ENCODE measurements at places on chromosomes 7 and 10.

GRCh38 chr10:78337646-78338391, 304.2 kb downstream of the RPS24 start:
- no peak for DNase-seq

DNA sequence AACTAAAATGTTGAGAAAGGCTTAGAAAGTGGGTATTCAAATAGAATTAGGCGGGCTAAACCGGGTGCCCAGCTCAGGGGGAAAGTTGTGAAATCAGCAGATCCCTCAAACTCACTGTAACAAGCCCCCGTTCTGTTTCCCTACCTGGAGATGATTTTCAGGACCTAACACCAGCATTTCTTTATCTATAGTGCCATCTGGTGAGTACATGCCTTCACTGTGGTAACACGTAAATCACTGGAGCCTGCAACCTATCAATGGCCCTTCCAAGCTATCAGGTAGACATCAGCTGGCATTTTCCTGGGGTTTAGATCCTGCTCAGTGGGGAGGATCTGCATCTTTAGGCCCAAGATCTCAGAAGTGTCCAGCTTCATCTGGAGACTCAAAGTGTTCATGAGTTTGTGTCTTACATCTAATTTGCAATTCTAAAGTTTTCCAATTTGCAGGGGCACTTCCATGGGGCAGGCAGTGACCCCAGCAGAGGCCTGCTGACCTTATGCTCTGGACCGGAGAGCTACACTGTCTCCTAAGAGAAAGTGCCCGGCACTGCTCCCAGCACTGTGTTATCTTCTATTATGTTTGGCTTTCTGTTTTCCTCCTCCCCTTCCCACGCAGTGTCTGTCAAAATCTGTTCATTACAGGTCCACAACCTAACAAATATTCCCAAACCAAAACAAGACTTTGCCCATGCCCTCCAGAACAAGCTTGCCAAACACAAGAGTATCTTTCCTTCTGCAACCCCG, 132.5 kb downstream of the LSM5 start:
- DNase-seq = peak; percentile 32

GRCh38 chr10:132469197-132469884, 68.2 kb upstream of the INPP5A start:
- DNase-seq = no peak

GRCh38 chr7:38453168-38453567, 178.0 kb downstream of the AMPH start:
- DNase-seq = no peak

- no peak for DNase-seq
Observed at GRCh38 chr10:78744491-78745090, 324.2 kb upstream of the ZMIZ1 start.

DNA sequence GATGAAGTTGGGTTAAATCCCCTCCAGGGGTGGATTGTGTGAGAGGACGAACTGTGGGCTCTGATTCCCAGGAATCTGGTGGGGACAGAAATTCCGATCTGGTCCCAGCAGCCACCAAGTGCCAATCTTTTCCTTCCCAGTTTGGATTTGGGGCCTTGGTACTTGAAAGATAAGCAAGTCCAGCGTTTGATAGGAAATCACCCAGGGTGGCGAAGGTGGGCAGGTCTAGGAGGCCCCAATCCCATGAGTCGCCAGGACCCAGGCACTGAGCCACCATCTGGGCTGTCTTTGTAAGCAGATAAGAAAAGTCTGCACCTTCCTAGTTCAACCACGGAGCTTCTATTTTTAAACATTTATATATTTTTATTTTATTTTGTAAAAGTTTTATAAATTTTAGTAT, 122.6 kb upstream of the LSM8 start:
- DNase-seq = no peak

DNA sequence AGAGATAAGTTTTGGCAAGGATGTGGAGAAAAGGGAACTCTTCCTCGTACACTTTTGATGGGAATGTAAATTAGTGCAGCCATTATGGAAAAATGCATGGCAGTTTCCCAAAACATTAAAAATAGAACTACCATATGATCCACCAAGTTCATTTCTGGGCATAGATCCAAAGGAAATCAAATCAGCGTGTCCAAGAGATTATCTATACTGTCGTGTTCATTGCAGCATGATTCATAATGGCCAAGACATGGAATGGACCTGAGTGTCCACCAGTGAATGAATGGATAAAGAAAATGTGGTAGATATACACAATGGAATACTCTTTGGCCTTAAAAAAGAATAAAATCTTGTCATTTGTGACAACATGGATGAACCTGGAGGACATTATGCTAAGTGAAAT, 70.3 kb upstream of the RSU1 start:
- peak; percentile 44 for DNase-seq

DNA sequence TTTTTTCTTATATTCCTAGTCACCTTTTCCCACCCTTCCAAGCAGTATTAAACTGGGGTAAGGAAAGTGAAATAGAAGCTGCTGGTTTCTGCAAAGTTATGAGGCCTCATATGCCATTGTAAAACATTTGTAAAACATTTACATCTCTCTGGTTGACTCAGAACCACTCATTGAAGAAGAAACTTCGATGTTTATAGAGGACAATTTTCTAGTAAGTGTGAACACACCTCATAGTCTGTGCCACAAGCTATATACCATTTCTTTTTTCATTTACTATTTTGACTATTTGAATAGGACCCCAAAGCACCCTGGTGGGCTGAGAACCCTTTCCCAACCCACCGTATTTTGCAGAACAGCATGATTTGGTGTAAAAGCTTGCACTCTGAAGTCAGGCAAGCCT, 12.9 kb upstream of the ITGB1 start:
- DNase-seq = no peak

- DNase-seq = no peak
Observed at GRCh38 chr10:84344526-84344925, 16.1 kb downstream of the CCSER2 start.

GRCh38 chr7:131000873-131001272, 266.9 kb upstream of the KLF14 start:
- no peak for DNase-seq

DNA sequence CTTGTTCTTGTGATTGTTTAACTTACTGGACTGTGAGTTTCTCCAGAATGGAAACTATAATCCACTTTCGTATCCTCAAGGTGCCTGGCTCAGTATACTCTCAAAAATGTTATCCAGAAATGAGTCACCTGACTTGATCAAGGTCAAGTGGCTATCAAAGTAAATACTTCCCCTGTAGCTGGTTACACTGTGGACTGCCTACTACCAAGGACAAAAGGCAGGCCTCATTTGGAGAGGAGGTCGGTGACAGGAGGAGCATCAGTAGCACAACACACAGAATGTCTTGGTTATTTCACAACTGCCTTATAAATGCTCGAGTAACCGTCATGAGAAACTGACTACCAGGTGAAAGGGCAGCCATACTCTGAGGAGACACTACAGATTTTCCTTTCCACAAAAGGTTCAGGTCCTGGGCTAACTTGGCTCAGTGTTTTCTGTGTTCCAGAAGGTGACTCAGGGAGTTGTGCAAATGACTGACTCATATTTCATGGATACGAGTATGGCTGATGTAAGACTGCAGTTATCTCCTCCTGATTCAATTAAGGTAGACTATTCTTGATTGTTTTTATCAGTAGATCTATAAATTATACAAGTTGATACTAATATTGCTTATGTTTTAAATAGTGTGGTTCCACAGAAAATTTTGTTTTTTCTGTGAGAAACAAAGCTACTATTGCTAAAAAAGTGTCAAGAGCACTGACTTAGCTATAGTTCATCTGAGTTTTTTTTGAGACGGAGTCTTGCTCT, 4.2 kb upstream of the CCNY start:
- peak; percentile 97 for DNase-seq

DNA sequence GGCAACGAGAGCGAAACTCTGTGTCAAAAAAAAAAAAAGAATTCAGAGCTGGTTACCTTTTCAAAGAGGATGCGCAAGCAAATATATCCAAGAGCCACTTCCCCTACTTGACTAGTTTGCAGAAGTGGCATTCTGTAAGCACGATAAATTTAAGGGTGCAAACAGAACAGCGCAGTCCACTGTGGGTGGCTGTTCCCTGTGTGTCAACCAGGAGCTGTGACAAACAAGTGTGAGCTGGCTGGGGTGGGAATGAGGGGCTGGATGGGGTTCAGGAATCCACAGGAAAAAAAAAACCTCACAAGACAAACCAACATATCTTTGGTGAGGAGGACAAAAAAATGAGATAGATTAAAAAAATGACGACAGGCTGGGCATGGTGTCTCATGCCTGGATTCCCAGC, 15.9 kb downstream of the GUSB start:
- no peak for DNase-seq

- DNase-seq = peak; percentile 23
Observed at GRCh38 chr10:95408983-95409873, 118.4 kb upstream of the PDLIM1 start.

- no peak for DNase-seq
Observed at GRCh38 chr7:108947526-108947925, 377.9 kb downstream of the DNAJB9 start.

- no peak for DNase-seq
Observed at GRCh38 chr10:38184477-38184876, 90.3 kb downstream of the ZNF37A start.

GRCh38 chr7:21256310-21256877, 171.5 kb upstream of the SP4 start:
- peak; percentile 61 for DNase-seq

DNA sequence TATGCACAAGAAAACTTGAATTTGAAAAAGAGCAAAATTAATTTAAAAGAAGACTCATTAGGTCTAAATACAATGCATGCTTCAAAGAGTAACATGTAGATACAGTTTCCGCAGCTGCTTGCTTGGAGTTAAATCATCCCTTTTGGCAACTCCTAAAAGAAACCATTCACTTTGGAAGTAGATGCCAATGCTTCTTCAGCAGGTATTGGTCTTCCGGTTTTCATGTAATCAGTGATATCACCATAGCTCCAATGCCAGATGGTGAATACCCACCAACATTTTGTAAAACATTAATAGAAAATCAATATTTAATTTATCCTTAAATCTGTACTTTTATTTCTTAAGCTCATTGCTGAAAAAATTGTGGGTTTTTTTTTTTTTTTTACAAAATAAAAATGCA, 381.1 kb upstream of the PHF14 start:
- no peak for DNase-seq

DNA sequence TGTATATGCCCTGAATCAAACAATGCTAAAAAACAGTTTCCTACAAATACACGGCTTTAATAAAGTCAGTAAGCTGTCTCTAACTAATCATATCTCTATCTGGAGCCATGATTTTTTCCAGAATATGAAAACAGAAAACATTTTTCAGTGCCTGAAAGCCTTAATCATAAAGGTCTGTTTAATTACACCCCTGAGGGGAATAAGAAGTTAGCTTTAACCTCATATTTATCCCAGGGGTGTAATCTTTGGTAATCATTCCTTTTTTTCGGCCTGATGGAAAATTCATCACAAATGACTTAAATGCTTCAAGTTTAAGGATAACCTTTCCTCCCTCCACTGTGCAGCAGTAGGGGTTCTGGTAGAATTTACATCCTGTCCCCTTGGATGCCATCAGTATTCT, 124.2 kb downstream of the ATE1 start:
- no peak for DNase-seq

DNA sequence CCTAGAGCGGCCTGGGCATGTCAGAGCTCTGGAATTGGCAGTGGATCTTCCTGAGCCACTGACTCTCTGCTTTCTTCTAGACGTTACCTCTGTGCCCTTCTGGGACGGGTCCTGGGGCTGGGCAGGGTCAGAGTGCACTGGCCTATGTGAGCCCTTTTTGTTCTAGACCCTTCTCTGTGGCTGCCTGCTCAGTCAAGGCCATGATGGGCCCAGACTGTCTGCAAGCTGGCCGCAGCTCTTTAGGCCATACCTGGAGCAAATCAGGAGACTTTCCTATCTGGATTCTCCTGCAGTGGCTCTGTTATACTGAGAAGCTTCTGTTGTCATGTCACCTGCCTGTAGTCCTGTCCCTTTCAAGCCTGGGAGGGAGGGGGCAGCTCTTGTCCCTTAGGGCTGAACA, 70.1 kb downstream of the ADCY1 start:
- DNase-seq = no peak

DNA sequence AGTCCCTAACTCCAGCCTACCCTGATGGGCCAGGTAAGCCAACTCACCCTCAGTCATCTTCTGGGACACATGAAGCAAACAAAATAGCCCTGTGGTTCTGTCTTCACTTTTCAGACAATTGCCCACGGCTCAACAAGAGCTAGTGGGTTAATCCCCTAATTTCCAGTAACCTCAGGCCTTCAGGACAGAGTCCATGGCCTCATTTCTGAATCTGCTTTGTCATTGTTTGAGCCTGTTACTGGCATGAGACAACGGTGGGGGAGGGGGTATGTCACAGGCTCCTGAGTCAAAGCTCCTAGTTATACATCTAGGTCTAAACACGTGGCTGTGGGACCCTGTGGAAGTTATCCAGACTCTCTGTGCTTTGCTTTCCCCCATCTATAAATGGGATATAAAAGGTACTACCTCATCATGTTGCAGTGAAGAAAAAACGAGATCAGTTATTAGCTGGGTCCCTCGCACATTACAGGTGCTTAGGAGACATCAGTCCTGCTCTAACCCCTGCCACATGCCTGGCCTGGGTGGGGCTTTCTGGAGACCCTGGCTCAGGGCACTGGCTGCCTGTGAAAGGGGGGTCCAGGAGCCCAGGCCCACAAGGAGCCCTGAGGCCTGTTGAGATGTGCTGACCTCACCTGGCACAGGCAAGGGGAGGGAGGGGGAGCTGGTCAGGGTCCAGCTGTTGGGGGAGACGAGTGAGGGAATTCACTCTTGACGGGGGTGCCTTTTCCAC, 16.5 kb downstream of the MAT1A start:
- no peak for DNase-seq

GRCh38 chr10:37067576-37067975, 57.8 kb upstream of the ANKRD30A start:
- no peak for DNase-seq

DNA sequence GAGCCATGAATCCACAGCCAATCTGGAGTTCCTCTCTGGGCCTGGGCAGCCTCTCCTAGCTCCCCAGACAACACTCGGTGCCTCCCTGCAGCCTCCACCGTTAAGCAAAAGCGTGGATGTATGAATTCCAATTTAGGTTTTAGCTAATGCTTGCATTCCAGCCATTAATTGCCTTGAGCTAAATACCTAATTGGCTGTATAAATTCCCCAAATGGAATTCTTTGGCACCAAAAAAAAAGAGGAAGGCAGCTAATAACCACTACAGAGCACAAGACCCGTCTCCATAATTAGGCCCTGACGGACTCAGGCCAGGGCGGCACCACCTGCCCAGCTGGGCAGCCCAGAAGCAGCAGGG, 140.5 kb downstream of the PTPRN2 start:
- DNase-seq = no peak

GRCh38 chr10:49300140-49300974, 1.4 kb downstream of the C10orf71 start:
- no peak for DNase-seq

DNA sequence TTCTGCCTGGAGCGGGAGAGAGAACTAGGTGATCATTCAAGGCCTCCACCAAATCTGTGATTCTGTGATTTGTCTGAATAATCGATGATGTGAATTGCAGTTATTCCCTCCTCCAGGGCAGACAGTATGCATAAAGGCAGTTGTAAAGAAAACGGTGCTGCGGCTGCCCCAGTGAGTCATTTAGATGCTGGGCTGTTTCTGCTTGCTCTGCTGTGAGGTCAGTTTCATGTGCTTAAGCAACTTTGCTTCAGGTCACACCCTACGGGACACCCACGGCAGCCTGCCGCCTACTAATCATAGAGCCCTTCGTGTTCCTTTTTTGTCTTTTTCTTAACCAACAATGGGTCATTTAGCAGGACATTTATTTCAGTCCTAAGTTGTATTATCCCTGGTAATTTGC, 158.1 kb upstream of the PITRM1 start:
- peak; percentile 80 for DNase-seq

Data from MCF 10A (cell line).